ENCODE measurements at places on chromosomes 7 and 10.
A peak's percentile ranks its signal among the peaks of the same experiment; 100 is the strongest.

DNA sequence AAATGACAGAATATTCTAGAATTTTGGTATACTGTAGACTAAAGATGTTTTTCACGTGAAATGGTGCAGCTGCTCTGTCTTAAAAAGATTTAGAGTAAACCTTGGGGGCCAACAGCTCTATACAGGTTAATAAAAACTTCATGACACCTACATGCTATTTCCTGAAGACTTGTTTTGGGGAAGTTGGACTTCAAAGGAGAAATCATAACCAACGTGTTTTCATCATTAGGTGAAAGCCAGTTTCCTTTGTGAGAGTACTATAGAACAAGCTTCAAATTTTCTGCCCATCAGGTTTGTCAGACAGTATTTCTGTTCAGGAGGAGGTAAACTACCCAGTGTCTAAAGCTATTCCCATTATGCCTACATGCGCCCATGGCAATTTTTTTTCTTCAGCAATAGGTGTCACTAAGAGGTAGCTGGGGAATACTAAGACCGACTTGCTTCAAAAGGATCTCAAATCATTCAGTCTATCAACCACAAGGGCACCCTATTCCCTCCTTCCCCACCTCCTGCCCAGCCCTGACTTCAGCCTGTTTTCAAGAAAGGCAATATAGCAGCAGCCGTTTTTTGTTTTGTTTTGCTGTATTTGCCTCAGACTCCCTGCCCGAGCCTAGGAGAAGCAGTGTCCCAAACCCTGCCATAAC is 237.3 kb upstream of the SP8 start:
- no peak for DNase-seq

DNA sequence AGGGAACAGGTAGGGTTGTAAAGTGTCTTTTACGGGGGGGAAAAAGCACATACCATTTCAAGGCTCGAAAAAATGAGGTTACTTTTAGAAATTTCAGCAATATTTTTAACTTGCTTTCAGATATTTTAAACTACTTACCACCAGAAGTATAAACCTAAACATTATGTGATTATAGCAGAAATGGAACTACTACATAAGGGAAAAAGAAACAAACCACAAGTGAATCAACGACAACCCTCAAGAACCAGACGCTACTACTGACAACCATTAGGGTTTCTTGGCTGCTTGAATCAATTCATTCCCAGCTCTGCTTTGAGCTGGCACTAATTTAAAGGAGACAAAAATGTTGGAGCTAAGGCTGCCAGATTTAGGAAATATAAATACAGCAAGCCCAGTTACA is 80.1 kb downstream of the ZFAND4 start:
- DNase-seq = no peak

DNA sequence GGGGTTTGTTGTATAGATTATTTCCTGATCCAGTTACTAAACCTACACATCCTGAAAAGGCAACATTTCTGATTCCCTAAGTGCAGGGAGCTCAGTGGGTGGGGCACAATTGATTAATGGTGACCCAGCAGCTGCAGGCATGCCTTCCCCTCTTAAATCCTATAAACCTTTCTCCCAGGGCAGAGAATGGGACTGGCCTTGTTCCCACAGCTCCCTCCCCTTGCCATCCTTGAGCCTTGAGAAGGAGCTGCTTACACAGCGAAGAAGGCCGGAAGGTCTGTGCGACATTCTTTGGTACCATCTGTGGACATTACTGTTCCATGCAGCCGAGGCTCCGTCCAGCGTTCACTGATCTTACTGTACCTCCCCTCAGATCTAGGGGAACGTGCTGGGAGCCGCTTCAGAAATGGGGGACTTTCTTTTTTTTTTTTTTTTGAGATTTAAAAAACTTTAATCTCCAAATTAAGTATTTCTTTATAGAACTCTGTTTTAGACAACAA is 14.3 kb downstream of the KLF6 start:
- no peak for DNase-seq

DNA sequence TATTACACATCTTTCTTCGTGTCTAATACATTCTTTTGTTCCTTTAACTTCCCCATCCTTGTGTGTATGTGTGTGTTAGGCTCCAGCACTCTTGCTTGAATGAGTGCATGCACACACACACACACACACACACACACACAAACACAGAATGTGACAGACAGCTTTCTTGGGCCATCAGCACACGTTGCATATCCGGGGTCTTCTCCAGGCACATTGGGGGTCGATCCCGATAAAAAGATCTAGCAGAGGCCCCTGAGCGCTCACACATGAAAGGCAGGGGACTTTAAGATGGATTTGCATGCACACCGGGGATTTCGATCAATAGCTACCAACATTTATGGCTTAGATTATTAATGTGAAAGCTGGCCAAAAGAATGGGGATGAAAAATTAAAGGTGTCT is 4.5 kb downstream of the SKIDA1 start:
- DNase-seq = no peak

- DNase-seq = no peak
These were observed 57.5 kb downstream of the LCOR start for GRCh38 chr10:96889415-96890171.

- no peak for DNase-seq
These were observed 135.1 kb upstream of the NPS start for GRCh38 chr10:127414024-127414423.

DNA sequence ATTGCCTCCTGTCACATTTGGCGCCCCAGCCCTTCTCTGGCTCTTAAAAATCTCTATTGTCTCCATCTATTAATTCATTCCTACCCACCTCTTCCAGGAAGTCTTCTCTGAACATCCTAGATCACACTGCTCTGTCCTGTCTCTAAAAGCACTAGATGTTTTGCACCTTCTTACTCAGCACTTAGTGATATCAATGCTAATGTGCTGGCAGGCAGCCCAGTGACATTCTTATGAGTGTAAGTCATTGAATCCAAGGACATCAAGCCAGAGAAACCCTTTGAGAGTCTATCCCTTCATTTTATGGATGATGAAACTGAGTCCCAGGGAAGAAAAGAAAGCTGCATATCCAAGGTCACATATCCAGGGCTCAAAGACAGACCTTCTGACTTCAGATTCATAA is 48.3 kb upstream of the PAX2 start:
- peak; percentile 78 for DNase-seq

DNA sequence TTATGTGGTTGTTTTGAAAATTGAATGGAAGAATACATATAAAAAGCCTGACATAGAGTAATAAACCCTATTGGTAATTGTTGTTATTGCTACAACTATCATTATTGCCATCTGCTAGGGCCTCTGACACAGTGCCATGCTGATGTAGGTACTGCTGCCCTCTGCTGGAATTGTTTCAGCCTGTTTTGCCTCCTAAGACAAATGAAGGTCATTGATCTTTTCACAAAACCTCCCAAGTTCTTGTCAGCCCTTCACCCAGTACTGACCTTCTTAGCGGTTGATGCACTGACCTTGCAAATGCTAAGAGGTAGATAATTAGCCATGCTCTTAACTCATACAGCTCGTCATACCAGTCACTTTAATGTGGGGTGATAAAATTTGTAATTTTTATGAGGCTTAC is 975.2 kb downstream of the SORCS1 start:
- peak; percentile 52 for DNase-seq

GRCh38 chr10:92742331-92743228 is 52.8 kb downstream of the HHEX start:
- DNase-seq = no peak
